NCI-H1417 treated with DMSO at 0.1 percent for 48 hours (cell line): ENCODE measurements at places on chromosomes 16 and 17.

GRCh38 chr17:62064791-62065563 is at the start of gene MED13:
Gene MED13, minus strand, starts transcription at chr17:62065278. Its CDS starts 73 bp downstream, at chr17:62065205.
- DNase-seq = no peak

DNA sequence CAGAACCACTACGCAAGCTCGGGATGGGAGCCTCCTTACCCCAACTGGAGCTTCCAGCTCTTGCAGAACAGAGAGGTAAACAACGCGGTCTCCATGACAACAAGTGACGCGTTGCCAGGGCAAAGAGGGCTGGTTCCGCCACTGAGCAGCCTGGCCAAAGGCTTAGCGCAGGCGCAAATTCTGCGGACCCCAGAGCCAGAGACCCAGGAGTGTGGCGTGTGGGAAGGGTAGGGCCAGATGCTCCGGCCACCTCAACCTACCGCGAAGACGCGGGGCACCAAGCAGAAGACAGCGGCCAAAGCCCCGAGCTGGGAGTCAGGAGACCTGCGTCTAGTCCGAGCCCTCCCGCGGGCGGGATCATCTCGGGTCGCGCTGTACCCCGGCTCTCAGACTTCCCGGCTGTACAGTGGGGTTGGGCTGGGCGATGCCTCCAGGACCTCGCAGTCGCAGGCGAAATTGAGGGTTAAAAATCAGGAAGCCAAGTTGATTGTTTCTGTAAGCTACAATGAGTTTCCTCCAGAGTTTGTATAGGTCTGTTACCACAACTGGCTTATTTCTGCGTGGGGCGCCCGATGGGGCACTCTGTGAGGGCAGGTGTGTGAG is at the start of gene TEKT1:
TEKT1 (minus strand) TSS at position 69 of the 603 bp plus-strand sequence. CDS start 1,353 bp downstream, outside the sequence.
- peak; percentile 5 for DNase-seq

- no peak for DNase-seq
These were observed 137.9 kb downstream of the GSG1L start for GRCh38 chr16:27925612-27926011.

GRCh38 chr17:80246266-80246681 is 14.4 kb upstream of the RNF213 start:
- no peak for DNase-seq

DNA sequence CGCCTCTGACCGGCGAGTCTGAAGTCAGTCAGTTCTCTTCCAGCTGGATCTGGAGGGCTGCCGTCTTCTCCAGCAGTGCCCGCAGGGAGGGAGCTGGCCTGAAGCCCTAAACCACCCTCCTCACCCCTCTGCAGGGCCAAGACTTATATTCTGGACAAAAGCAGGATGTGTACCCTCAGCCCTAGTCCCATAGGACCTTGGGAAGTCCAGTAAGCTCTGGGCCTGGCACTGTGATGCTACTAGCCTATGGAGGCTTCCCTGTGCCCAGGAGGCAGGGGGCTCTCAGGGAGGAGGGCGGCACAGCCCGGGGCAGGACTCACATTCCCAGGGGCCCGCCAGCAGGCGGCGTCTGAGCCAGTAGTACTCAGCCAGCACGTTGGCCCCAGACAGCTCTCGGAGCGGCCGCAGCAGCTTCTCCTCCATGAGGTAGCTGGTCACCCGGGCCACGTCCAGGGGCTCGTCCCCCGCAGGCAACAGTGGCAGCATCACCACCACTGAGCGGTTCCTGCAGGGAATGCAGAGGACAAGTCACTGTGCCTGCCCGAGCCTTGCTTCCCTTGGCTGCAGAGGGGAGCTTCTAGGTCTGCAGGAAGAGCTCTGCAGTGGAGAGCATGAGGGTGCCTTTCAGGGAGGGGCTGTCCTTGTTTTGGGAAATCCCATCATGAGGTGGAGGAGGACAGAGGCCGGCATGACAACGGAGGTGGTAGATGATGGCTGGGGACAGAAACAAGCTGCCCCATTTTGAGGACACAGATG is 41.7 kb downstream of the RMI2 start:
- DNase-seq = no peak

DNA sequence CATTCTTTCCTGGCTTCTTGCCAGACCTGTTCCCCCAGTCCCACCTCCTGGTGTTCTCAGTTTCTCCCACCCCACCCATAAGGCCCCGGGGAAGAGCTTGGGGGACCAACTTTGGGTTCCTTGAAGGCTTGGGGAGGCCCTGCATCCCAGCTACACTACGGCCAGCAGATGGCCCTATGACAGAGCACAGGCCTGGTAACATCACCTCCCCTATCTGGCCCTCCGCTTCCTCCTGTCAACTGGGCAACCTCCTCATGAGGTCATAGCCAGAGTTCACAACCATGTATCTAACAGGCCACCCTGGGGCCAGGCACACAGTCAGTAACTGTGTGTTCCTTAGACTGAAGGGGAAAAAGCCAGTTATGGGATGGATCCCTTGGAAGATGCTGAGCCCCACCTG is 31.4 kb downstream of the MYO15A start:
- DNase-seq = no peak

DNA sequence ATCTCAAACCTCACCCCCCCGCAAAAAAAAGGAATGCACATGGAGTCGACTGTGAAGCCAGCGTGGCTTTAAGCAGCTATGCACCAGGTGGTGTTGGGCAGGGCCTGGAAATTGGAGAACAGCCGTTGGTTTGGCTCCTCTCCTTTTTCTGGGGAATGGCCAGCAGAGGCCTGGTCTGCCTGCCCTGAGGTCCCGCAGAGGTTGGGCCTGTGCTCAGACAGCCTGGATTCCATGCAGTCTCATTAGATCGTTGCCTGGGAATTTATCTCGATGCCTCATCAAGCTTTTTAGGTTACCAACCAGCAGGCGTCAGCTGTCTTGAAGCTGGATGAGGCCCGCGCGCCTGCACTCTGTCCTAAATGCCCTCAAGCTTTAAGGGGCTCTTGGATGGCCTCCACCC is 9.8 kb downstream of the SLC12A3 start:
- DNase-seq = no peak

DNA sequence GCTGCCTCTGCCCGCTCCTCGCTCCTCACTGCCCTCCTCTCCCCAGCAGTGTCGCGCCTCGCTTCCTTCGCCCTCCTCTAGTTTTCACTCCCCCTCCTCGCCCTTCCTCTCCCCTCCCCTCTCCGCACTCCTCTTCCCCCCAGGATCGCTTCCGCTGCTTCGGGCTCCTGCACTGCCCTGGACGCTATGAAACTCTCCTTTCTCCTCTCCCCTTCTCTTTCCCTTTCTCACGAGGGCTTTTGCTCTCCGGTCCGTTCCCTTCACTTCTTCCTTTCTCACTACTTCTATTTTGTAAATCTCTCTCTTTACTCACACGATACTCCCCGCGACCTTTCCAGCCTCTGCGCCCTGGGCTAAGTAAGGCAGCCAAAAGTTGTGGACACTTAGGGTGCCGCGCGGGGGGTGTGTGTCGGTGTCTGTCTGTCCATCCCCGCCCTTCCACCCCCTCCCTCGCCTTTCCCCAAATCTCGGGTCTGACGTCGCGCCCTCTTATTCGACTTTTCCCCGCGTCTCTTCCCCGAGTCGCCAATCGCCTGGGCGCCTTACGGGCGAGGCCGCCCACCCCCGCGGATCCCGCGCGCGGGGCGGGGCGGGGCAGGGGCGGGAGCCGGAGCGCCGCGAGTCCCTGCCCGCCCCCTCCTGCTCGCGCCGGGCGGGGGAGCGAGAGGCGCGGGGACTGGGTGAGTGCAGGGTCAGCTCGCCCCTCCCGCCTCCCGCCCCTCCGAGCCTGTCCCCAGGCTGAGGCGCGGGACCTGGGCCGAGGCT is at the start of gene IRX3:
IRX3 (minus strand) TSS at position 422 of the 765 bp plus-strand sequence. CDS start 737 bp downstream, outside the sequence.
- peak; percentile 23 for DNase-seq
